ENCODE measurements at places on chromosomes 2 and 18.
A peak's percentile ranks its signal among the peaks of the same experiment; 100 is the strongest.

DNA sequence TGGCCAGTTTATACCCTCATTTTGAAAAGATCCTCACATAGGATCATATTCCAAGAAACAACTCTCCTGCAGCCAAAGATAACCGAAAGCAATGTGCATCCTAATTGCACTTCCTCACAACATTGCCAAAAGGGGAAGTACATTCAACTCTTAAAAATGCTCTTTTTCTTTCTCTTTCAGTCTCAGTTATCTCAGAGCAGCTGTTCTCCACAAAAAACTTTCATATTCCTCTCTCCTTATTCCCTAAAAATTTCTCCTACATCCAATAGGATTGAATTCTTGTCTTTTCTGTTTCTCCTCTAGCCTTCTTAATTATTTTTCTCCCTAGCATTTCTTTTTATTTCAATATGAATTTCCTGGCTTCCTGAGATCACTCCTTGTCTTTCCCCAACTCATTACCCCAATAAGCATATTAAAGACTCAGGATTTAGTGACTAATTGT is 7.4 kb upstream of the VRK2 start:
- H3K36me3 ChIP-seq = peaks cover 5% of the 10 kb centered on the region
- H3K27me3 ChIP-seq = no peaks in the 10 kb centered on the region
- H3K4me1 ChIP-seq = peaks cover 26% of the 10 kb centered on the region
- DNase-seq = no peak
- no peak overlapping the region for H3K27ac ChIP-seq

DNA sequence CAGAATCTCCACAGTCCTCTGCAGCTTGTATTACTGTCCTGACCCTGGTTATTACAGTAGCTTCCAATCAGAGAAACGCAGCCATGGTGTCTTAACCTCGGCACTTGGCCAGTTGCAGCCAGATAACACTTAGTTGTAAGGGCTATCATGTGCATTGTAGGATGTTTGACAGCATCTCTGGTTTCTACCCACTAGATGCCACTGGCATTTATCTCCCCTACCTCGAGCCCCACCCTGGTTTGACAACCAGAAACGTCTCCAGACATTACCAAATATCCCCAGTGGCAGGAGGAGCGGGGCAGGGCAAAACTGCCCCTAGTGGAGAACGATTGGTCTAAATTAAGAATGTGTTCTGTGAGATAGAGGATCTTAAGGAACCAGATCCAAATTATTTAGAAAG is 13.1 kb downstream of the DSG2 start:
- peaks cover 48% of the 10 kb centered on the region for H3K4me1 ChIP-seq
- H3K36me3 ChIP-seq = peaks cover 8% of the 10 kb centered on the region
- DNase-seq = no peak
- peak overlapping the region; percentile 85 for H3K27ac ChIP-seq
- H3K27me3 ChIP-seq = no peaks in the 10 kb centered on the region
- no peak overlapping the region for H3K4me3 ChIP-seq

GRCh38 chr2:241195506-241196130 is 7.1 kb downstream of the ANO7 start:
- H3K27ac ChIP-seq = no peak overlapping the region
- H3K36me3 ChIP-seq = no peaks in the 10 kb centered on the region
- no peaks in the 10 kb centered on the region for H3K4me1 ChIP-seq
- H3K27me3 ChIP-seq = no peaks in the 10 kb centered on the region
- DNase-seq = no peak
- H3K4me3 ChIP-seq = no peak overlapping the region

GRCh38 chr18:57845605-57846074 is 42.5 kb upstream of the ATP8B1 start:
- DNase-seq = no peak
- no peak overlapping the region for H3K4me3 ChIP-seq
- H3K27me3 ChIP-seq = no peaks in the 10 kb centered on the region
- peak overlapping the region; percentile 71 for H3K27ac ChIP-seq

GRCh38 chr2:200383380-200384110 is 77.1 kb downstream of the SPATS2L start:
- H3K36me3 ChIP-seq = peaks cover 6% of the 10 kb centered on the region
- peak overlapping the region; percentile 96 for H3K27ac ChIP-seq
- H3K4me3 ChIP-seq = no peak overlapping the region

DNA sequence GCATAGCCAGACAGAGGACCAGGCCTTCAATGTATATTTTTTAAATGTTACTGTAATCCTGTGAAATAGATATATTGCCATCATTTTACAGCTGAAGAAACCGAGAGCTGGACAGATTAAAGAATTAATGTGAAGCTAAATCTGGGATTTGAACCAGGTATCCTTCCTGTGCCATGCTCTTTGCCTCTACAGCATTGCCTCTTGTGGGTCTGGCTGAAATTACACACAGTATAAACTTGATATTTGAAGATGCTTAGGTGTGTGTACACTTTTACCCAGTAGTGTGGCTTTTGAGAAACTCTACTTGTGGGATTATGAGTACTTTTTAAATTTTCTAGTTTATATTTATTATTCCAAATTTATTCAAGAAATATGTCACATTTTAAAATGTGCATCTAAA is 264.5 kb downstream of the CNTNAP5 start:
- H3K36me3 ChIP-seq = no peaks in the 10 kb centered on the region
- DNase-seq = no peak
- no peak overlapping the region for H3K4me3 ChIP-seq
- H3K4me1 ChIP-seq = no peaks in the 10 kb centered on the region
- H3K27me3 ChIP-seq = no peaks in the 10 kb centered on the region
